ENCODE measurements at places on chromosomes 13 and 19.
A peak's percentile ranks its signal among the peaks of the same experiment; 100 is the strongest.

DNA sequence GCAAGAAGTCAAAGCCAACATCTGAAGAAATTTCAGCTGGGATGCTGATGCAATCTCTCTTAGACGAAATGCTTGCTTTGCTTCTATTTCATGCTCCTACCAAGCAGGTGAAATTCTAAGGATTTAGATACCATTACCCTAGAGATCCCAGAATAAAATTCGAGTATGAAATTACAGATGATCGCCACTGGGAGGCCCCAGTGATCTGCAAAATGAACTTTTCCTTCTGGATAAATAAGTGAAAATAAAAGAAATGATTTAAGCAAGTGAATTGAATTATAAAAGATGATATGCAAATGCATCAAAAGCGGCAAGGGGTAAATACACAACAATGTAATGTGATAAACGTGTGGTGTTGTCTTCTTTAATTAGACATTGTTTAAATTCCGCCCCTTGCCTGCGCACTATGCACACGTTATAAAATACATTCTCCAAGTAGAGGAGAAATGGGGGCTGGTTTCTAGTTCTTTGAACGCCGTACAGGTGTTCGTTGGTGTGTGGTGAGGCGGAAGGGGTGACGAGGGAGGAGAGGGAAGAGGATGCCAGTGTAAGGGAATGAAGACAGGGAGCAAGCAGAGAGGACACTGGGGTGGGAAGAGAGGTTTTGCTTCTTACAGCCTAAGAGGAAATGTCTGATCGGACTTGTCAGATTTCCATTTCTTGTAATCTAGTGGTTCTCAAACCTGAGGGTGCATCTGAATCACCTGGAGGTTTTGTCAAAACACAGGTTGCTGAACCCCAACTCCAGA, 58.0 kb downstream of the ERCC5 start:
- no peak for DNase-seq

DNA sequence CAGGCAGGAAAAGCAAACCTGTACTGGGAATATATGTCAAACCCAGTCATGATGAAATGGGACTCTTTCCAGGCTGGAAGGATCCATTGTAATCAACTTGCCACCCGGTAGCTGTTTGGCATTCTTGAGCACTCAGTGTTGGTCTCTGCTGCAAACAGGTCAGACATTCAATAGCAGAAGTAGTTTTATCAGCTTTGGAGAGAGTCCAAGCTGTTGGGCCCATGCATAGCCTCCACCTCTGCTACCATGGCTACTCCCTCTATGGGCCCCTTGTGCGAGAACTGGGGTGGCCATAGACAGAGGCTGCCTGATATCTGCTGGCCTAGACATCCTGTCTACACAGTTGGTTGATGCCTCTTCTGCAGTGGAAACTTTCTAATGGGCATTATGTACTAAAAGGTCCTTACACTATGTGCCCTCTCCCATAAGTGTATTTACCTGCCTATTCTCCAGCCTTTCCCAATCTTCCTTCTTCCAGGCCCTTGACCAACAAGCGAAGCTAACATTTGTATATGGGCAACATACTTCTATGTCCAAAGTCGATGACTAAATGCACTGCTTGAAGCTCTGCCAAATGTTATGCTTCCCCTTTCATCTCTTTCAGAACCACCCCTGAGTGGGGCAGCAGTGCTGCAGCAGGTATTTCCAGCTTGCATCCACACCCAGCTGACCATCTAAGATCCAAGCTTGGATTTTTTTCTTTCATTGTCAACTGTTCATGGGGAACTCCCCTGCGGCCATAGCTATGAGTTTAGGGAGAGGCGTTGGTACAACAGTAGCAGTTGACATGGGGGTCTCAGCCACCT, 5.3 kb upstream of the RNF6 start:
- DNase-seq, result no peak

- no peak for DNase-seq
Measured at GRCh38 chr19:14843169-14843568, 5.6 kb downstream of the OR7A10 start.

GRCh38 chr19:57338877-57339276, 12.2 kb upstream of the ZNF304 start:
- DNase-seq, result no peak

- no peak for DNase-seq
Measured at GRCh38 chr19:41930926-41931592, 2.8 kb upstream of the ERFL start.

GRCh38 chr13:27969082-27969865, at the start of gene CDX2:
CDX2 (minus strand) TSS chr13:27969315; CDS start chr13:27969006, 309 bp downstream.
- no peak for DNase-seq

DNA sequence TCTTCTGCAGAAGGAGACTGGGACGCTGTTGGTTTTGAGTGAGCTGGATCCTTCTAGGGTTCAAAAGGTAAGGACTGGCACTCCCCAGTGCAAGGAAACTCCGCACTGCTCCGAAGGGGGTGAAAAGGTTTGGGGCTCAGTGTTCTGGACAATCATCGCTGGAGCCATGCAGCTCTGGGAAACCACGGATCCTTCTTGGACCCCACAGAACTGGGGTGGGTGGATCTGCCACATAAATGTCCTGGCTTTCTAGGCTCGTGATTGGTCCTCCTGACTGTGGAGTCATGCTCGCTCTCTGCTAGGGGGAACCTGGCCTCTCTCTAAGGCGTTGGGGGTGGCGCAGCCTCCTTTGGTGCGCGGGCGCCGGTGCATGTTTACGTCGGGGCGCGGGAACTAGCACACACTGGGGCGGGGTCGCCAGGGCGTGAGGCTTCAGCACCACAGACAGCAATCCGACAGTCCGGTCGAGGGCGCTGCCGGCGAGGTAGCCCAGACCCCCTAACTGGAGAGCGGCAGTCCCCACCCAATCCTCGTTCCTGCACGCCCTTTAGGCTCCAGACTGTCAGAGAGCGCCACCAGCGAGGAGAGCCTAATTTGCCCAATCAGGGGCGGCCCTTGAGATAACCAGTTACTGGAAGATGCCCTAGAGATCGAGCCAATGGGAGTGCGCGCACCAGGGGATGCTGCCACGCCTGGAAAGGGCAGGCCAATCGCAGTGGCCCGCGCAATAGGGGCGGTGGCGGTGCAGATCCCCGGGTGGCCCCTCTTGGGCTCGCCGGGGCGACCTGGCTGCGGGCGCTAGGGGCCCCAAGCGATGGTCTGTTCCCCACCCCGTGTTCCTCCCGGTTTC, 913 bp upstream of the ELAVL3 start:
- peak; percentile 69 for DNase-seq

GRCh38 chr19:17610384-17610783, 54.9 kb downstream of the COLGALT1 start:
- DNase-seq, result no peak

GRCh38 chr19:14554382-14554812, 17.5 kb downstream of the NDUFB7 start:
- no peak for DNase-seq

DNA sequence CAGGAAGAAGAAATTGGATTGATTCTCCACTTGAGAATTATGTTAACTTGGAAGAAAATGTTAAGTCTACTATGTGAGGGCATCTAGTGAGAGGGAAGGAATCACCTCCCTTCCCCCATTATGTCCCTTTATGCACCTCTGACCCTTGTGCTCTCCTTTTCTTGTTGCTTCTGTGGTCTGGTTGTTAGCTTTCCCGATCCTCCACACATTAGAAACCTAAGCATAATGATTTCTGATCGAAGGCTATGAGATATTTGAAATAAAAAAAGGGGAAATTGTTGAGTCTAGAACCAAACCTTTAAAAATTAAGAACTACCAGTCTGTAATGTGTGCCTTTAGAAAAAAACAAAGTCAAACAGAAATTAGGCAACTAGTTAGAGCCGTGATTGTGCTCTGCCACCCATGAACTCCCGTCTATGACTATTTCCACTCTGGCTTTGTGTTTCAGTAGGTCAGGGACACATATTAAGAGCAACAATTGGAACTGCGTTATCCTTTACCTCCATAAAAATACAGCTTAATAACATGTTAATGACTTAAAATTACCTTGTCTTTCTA, 463 bp upstream of the GPC6 start:
- no peak for DNase-seq

DNA sequence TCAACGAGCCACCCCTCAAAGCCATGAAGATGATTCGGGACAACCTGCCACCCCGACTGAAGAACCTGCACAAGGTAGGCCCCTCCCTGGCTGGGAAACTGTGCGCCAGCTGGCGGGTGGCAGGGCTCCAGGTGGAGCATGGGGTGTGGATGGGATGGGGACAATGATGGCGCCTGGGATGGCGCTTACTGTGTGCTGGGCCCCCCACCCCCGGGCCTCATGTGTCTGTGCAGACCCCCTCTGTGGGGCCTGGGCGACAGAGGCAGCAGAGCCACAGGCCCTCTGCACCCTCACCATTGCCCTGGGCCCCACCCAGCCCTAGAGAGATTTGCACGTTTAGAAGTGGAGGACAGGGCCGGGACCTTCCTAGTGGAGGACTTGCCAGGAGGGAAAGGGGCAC, 19.0 kb upstream of the NCCRP1 start:
- no peak for DNase-seq

DNA sequence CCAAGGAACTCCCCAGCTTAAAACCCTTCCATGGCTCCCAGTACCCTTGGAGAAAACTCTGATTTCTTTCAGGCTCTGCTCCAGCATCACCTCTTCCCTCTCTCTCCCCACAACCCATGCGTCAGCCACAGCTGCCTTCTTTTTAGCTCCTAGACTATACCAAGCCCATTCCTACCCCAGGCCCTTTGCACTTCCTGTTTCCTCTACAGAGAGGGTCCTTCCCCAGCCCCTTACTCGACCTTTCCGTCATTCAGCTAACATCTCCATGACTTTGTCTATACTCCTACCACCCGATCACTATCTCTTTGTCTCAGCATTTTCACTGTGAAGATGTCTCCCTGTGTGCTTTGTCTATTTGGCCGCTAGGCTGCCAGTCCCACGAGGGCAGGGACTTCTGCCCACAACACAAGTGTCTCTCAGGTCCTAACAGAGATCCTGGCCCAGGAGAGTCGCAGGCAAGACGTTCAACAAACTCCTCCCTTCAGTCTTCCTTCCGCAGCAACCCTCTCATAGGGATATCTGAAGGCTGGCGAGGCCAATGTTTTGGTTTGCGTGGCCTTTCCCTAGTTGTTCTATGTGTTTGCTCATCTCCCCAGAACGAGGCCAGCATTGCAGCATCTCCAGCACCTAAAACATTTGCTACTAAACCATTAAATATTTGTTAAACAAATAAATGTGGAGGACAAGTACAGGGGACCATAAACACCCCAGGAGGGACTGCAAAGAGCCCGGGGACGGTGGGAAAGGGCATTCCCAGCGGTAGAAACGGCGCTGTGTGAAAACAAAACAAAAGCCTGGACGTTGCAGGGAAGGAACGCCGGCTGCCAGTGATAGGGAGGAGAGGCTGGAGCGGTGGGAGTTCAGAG, 816 bp downstream of the CCNP start:
- DNase-seq, result no peak

- no peak for DNase-seq
Measured at GRCh38 chr13:29543230-29544215, 52.0 kb downstream of the SLC7A1 start.

DNA sequence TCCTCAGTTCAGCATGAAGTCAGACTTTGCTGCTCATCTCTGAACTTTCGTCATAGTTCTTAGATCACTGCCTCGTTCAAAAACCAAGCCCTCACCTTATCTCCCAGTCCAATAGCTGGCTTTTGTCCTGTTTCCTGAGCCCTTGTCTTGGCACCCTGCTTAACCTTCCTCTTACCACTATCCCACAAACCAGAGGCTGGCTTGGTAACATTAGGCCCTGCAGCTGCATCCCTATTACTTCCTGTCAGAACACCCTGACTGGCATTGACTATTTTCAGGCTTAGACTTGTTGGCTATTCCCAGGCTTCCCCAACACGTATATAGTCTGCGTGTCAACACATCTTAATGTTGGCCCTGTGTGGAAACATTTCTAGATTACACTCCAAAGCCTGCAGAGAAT, 172.4 kb downstream of the VWA8 start:
- DNase-seq, result no peak

DNA sequence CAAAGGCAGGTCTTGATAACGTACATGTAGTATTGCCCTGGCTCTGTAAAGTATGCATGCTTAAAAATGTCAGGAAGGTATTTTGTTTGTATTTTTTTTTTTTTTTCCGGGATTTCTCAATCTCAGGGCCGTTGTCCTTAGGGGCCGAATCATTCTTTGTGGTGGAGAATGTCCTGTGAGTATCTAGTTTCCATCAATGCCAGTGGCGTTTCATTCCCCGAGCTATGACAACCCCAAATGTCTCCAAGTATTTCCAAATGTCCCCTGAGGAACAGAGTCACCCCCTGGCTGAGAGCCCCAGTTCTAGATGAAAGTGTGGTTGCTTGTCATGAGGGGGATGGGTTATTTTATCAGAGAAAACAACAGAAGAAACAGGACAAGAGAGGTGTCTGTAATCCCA, 68.7 kb downstream of the ACSBG2 start:
- peak; percentile 33 for DNase-seq
